Dermis microvascular lymphatic vessel endothelial cell (primary cell): ENCODE measurements at places on chromosomes 11 and 22. TPM values are rescaled to one million over a fixed set of nuclear protein-coding genes. Genes with fewer than 3 reads are reported as not detected.

Gene APLNR
- total RNA-seq: 0.90 and 1.0 TPM in 2 replicates

Gene CARD16
- total RNA-seq: 53.5 and 65.6 TPM in 2 replicates

DNA sequence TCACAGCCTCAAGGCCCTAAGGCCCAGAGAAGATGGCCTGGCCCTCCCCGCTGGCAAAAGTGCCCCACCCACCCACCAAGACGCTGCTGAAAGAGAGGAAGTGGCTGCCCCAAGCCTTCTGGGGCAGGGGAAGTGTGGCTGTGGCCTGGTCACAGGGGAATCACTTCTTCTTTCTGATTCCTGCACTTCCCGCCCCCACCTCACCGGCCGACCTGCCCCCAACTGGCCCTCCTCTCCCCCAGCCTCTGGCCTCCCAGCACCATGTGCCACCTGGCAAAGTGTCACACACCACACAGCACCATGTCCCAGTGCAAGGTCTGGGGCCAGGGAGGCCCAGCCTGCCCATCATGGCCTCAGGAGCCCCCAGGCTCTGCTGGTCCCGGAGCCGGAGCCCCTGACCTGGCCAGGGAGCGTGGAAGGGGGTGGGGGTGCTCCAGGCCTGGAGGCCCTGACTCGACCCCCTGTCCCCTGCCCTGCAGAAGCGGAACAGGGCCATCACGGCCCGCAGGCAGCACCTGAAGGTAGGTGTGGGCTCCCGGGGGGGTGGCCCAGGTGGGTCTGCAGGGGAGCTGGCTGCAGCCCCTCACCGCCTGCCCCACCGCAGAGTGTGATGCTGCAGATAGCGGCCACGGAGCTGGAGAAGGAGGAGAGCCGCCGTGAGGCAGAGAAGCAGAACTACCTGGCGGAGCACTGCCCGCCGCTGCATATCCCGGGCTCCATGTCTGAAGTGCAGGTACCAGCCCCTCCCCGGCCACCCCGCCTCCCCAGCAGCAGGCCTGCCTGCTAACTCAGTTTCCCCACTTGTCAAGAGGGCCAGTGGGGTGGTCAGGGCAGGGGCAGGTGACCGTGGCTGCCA is 1.4 kb downstream of the TNNI2 start:
- no peak for DNase-seq

DNA sequence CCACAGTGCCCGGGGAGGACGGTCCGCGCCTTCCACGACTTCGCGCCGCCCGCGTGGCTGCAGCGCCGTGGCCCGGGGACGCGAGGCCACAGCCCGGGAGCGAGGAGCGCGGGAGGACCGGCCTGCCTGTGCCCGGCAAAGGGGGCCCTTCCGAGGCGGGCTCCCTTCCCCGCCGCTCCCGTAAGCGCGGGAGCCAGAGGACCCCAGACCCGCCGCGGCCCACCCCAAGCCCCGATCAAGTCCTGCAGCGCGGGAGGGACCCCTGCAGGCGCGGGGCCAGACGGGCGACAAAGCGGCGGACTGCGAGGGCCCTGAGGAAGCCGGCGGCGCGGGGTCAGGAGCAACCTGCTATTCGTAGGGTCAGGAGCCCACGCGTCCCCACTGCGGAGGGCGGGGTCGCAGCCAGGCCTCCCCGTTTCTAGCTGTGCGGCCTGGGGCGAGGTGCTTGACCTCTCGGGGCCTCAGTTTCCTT is 110.3 kb downstream of the WNT7B start:
- DNase-seq: no peak

DNA sequence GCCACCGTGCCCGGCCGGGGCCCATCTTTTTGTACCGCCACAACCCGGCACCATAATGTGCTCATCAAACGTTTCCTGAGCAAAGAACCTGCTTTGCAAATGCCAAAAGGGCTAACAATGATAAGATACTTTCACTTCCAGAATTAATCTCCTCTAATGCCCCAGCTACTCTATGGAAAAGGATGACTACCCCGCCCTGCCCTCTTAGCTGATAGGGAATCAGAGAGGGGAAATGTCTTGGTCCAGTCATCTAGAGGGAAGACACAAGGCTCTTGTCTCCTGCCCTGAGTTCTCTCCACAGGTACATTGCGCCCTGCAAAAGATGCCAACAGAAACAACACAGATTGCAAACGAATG is 586 bp downstream of the TTLL1 start:
- DNase-seq: no peak
